Natural killer cell treated with Interleukin-12 subunit alpha and Interleukin-12 subunit beta and Interleukin-15 and Interleukin-18, amount 100 ng/mL, for 72 hours (primary cell): ENCODE measurements at places on chromosomes 5 and 9. TPM values are rescaled to one million over a fixed set of nuclear protein-coding genes. Genes with fewer than 3 reads are reported as not detected.

Gene SYK
- total RNA-seq: 25.8 TPM

Gene CD180
- 0.14 TPM for total RNA-seq

- H3K27me3 ChIP-seq: peaks cover 21% of the 10 kb centered on the region
- DNase-seq: no peak
- no peaks in the 10 kb centered on the region for H3K36me3 ChIP-seq
- no peak overlapping the region for H3K27ac ChIP-seq
Observed at GRCh38 chr5:86866036-86866435, 248.3 kb downstream of the COX7C start.

DNA sequence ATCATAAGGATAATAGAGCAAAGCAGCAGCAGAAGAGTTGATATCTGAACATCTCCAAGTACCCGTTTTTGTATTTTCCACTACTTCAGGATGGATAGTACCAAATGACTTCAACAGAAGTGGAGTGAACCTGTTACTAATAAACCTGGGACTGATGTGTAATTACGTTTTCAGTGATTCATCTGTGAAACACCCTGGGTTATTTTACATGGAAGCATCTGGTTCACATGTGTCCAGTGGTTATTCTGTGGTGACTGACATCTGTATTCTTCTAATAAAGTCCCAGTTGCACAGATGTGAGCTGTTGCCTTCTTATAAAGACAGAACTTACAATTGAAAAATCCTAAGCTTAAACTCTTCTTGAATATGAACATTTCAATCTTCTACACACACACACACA, 139.7 kb upstream of the VCAN start:
- H3K36me3 ChIP-seq: no peaks in the 10 kb centered on the region
- no peaks in the 10 kb centered on the region for H3K27me3 ChIP-seq
- DNase-seq: no peak
- no peaks in the 10 kb centered on the region for H3K4me1 ChIP-seq

Gene ORM2
- not detected for total RNA-seq

Gene SPATA31C1
- total RNA-seq: not detected

Gene C1QTNF2
- total RNA-seq: not detected

- no peak overlapping the region for H3K27ac ChIP-seq
- peaks cover 19% of the 10 kb centered on the region for H3K4me1 ChIP-seq
- no peak overlapping the region for H3K4me3 ChIP-seq
- peaks cover 29% of the 10 kb centered on the region for H3K36me3 ChIP-seq
- no peaks in the 10 kb centered on the region for H3K27me3 ChIP-seq
Observed at GRCh38 chr9:123534336-123534735, 178.3 kb downstream of the CRB2 start.

- DNase-seq: no peak
- H3K36me3 ChIP-seq: no peaks in the 10 kb centered on the region
- H3K4me3 ChIP-seq: no peak overlapping the region
- no peak overlapping the region for H3K27ac ChIP-seq
- H3K27me3 ChIP-seq: no peaks in the 10 kb centered on the region
- H3K4me1 ChIP-seq: no peaks in the 10 kb centered on the region
Observed at GRCh38 chr5:9396285-9396770, 149.5 kb downstream of the SEMA5A start.

Gene COX7C
- 425 TPM for total RNA-seq

DNA sequence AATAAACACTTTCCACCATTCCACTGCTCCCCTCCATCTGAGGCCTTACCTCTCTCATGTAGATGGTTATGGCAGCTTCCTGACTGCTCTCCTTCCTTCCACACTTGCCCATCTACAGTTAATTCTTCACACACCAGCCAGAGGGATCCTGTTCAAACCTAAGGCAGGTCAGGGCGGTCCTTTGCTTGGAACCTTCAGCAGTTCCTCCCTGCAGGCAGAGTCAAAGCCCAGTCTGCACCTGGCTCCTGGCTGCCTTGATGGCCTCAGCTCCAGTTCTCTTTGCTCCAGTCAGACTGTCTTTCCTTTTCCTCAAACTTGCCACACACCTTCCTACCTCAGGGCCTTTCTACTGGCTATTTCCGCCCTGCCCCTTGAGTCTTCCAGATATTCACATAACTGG, 30.2 kb upstream of the NR3C1 start:
- peaks cover 19% of the 10 kb centered on the region for H3K27me3 ChIP-seq
- DNase-seq: no peak
- peaks cover 4% of the 10 kb centered on the region for H3K36me3 ChIP-seq
- no peak overlapping the region for H3K4me3 ChIP-seq

DNA sequence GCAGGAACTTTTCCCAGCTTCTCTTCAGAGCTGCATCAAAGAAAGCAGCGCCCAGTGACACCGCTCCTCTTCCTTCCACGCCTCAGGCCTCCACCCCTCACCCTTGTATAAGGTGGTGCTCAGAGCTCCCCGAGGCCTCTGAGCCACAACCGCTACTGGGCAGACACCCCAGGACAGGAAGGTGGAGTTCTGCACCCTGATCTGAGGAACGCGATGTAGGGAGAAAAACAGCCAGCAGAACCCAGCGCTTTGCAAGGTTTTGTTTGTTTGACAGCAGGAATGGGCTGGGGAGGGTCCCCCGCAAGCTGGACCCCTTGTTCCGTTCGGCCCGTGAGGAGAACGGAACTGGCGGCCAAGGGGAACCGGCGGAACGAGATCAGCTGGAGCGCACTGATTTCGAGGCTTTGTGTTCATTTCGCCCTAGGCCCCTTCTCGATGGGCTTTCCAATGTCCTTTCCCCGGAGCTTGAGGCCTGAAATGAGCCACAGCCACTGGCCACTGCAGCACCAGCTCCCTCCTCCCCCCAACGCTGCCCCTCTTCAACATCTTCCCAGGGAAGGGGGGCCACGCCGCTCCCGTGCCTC, 4.1 kb downstream of the EDF1 start:
- H3K4me1 ChIP-seq: peaks cover 15% of the 10 kb centered on the region
- DNase-seq: no peak
- H3K4me3 ChIP-seq: no peak overlapping the region
- H3K27ac ChIP-seq: no peak overlapping the region
- H3K27me3 ChIP-seq: no peaks in the 10 kb centered on the region
- H3K36me3 ChIP-seq: peaks cover 4% of the 10 kb centered on the region

- no peak overlapping the region for H3K4me3 ChIP-seq
- no peaks in the 10 kb centered on the region for H3K4me1 ChIP-seq
- no peaks in the 10 kb centered on the region for H3K27me3 ChIP-seq
- H3K36me3 ChIP-seq: peaks cover 4% of the 10 kb centered on the region
Observed at GRCh38 chr5:39107350-39107749, 33.2 kb upstream of the RICTOR start.

Gene ANXA2R
- total RNA-seq: 6.9 TPM

Gene PTPN3
- total RNA-seq: 0.81 TPM

DNA sequence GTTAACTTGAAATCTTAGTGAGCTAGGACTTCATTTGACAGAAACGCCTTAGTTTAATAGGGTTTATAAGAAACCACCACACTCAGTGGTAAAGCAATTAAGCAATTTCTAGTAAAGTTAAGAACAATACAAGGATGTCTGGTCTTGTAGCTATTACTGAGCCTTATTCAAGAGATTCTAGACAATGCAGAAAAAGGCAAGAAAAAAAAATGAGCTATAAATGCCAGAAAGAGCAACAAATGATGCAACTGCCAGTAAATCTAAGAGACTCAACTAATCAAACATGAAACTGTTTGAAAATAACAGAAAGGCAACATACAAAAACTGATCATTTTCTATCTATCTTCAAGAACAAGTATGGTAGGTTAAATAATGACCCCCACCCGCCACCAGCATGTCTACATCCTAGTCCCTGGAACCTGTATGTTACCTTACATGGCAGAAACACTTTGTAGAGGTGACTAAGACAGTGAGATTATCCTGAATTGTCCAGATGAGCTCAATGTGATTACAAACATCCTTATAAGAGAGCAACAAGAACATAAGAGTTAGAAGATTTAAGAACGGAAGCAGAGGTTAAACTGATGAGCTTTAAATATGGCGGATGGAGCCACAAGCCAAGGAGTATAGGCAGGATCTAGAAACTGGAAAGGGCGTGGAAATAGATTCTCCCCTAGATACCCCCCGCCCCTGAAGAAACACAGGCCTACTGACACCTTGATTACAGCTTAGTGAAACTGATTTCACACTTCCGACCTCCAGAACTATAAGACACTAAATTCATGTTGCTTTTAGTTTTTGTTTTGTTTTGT, 93.0 kb downstream of the SUSD1 start:
- H3K4me3 ChIP-seq: no peak overlapping the region
- no peaks in the 10 kb centered on the region for H3K36me3 ChIP-seq
- no peaks in the 10 kb centered on the region for H3K27me3 ChIP-seq
- H3K27ac ChIP-seq: no peak overlapping the region
- DNase-seq: no peak
